Esophagus muscularis mucosa (tissue), 4 donors: ENCODE measurements at places on chromosomes 3 and 15. TPM values are rescaled to one million over a fixed set of nuclear protein-coding genes. Genes with fewer than 3 reads are reported as not detected.

DNA sequence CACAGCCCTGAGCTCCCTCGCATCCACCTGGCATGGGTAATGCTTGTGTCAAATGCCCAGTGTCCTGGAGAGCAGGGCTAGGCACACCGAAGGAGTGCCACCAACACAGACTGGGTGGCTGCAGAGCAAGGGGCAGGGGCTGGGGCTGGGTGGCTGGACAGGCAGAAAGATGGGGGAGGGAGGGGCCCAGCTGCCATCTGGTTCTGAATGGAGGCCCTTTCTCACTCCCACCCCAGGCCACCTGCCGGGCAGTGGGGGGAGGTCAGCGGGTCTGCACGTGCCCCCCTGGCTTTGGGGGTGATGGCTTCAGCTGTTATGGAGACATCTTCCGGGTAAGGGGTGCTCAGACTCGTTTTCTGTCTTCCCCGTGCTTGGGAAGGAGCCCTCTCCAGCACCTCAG, 17.0 kb downstream of the STAB1 start:
- peaks cover 26% of the 10 kb centered on the region for H3K36me3 ChIP-seq
- DNase-seq = no peak
- no peak overlapping the region for H3K27ac ChIP-seq
- no peaks in the 10 kb centered on the region for H3K27me3 ChIP-seq

Gene ANKRD63
- total RNA-seq = not detected

GRCh38 chr3:130463221-130463620, 53.8 kb upstream of the COL6A6 start:
- no peaks in the 10 kb centered on the region for H3K4me1 ChIP-seq
- no peak overlapping the region for H3K4me3 ChIP-seq
- no peak for DNase-seq

Gene PTH1R
- total RNA-seq = 7.5 TPM

GRCh38 chr3:14793126-14793857, 25.5 kb upstream of the FGD5 start:
- no peaks in the 10 kb centered on the region for H3K27me3 ChIP-seq
- H3K27ac ChIP-seq = peak overlapping the region; percentile 21
- no peak for DNase-seq
- H3K4me1 ChIP-seq = peaks cover 28% of the 10 kb centered on the region

Gene CTDSPL
- 39.9 TPM for total RNA-seq

Gene GOLGA6D
- not detected for total RNA-seq

- peaks cover 22% of the 10 kb centered on the region for H3K4me1 ChIP-seq
- no peak for DNase-seq
These were observed 46.2 kb upstream of the PLCL2 start for GRCh38 chr3:16838561-16838960.

GRCh38 chr15:39814489-39814888, 31.8 kb upstream of the FSIP1 start:
- H3K4me3 ChIP-seq = no peak overlapping the region
- H3K4me1 ChIP-seq = no peaks in the 10 kb centered on the region
- no peaks in the 10 kb centered on the region for H3K36me3 ChIP-seq
- no peaks in the 10 kb centered on the region for H3K27me3 ChIP-seq
- no peak overlapping the region for H3K27ac ChIP-seq
- DNase-seq = no peak

Gene MCF2L2
- total RNA-seq = 0.99 TPM

Gene MEIS2
- total RNA-seq = 106 TPM

DNA sequence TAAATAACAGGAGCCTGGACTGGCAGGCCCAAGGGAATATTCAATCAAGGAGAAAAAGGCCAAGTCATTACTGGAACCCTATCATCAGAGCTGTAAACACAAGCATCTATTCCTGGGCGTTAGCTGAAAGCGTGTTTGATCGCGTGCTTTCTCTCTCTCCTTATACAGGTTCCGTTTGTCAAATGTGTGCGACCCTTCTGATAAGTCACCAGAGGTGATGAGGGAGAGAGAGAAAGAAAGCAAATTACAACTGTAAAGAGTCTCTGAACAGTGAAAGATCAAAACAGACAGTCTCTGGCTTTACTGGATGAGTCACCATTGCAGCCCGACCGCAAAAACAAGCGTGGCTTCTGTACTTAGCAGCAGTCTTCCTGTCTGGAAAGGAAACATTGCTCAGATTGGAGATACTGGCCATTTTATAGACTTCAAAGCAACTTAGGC, 39.5 kb upstream of the TPRG1 start:
- no peaks in the 10 kb centered on the region for H3K36me3 ChIP-seq
- H3K4me3 ChIP-seq = no peak overlapping the region
- peak overlapping the region; percentile 15 for H3K27ac ChIP-seq
- H3K27me3 ChIP-seq = no peaks in the 10 kb centered on the region
- H3K4me1 ChIP-seq = peaks cover 11% of the 10 kb centered on the region
- DNase-seq = peak; percentile 55

Gene CCDC54
- not detected for total RNA-seq

Gene GRIP2
- total RNA-seq = 0.83 TPM

GRCh38 chr3:127822682-127823425, 539 bp upstream of the MGLL start:
- peak overlapping the region; percentile 92 for H3K4me3 ChIP-seq
- H3K27ac ChIP-seq = peak overlapping the region; percentile 86
- no peak for DNase-seq
- peaks cover 8% of the 10 kb centered on the region for H3K36me3 ChIP-seq
- H3K27me3 ChIP-seq = no peaks in the 10 kb centered on the region

Gene TMEM158
- total RNA-seq = 1.2 TPM
